Kidney (tissue), 22 donors: ENCODE measurements at places on chromosomes 5 and 9. TPM values are rescaled to one million over a fixed set of nuclear protein-coding genes. Genes with fewer than 3 reads are reported as not detected.
A peak's percentile ranks its signal among the peaks of the same experiment; 100 is the strongest.

DNA sequence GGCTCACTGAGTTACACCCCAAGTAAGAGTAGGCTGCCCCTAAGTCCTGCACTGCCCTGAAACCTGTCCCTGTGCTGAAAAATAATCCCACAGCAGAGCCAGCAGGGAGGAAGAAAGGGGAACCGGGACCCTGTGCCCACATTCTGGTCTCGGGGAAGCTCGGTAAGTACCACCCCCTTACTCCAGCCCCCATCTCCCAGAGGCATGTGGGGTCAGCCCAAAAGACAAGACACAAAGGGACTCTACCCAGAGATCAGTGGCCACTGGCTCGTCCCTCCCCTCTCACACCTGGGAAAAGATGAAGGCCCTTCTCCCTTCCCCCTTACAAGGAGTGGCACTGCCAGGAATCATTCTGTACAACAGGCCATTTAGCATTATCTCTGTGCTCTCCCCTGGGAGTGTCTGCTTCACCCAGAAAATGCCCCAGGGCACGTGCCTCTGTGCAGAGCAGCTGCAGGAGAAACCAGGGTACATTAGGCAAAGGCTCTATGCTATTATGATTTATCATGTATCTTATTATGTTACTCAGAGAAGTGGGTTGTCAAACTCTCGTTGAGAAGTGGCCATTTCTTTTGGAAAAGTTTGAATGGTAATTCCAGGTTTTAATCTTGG, 71.3 kb downstream of the NDFIP1 start:
- DNase-seq = no peak

CDC20B gene
- polyA plus RNA-seq = 0.88 TPM

ARID3C gene
- not detected for polyA plus RNA-seq

MCC gene
- polyA plus RNA-seq = 2.4 TPM

DNA sequence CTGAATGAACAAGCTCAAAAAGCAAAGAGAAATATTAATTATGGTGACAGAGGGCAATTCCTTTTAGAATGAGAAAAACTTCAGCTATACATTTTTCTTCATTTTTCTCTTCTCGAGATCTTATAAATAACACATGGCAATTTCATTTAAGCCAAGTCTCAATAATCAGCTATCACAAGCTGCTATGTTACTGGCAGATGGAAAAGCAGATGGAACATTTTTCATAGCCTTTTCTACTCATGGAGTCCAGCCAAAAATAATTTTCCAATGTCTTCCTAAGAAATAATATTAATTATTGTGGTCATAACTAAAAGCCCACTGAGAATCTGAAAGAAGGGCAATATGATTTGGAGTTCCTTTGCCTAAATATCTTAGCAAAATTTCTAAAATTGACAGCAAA, 35.6 kb downstream of the SKIC3 start:
- no peak for DNase-seq

DNA sequence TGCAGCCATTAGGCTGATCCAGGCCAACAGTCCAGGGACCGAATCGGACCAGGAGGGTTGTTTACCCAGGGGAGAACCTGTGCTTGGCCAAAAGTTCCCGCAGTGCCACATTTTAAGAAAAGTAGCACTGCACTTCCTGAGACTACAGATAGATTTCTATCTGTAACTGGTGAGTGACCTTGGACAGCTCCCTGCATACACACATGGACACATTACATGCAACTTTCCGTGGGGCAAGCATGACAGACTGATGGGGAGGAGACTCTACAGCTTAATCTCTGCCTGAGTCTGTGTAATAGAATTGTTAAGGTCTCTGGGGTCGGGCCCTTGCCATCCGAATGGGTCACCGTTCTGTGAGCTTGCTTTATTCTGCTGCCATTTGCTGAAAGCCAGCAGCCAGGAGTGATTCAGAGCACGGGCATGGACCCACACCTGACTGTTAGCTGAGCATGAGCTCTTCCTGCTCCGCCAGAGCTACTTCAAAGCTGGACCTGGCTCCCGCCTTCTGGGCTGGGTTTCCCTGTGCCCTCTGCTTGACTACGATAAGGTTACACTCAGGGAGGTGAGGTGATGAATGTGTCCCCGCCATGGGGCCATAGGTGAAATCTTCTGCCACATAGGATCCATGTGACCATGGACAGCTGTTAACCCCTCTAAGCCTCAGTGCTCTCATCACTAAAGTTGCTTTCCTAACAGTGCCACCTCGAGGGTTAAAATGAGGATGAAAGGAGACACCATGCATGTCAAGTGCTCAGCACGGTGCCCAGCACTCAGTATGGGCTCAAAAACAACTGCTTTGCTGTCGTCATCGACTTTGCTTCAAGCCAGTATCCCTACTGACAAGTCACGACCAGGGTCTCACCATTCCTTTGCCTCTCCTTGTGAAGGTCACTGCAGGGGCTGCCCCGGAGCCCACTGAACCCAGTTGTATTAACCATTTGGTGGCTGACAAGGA, 200.0 kb downstream of the MELK start:
- peak; percentile 79 for DNase-seq

- DNase-seq = no peak
Measured at GRCh38 chr5:171984748-171985419, 21.6 kb downstream of the FBXW11 start.

POU5F2 gene
- not detected for polyA plus RNA-seq

SHOC1 gene
- polyA plus RNA-seq = 2.5 TPM

NMUR2 gene
- 0.30 TPM for polyA plus RNA-seq

DNA sequence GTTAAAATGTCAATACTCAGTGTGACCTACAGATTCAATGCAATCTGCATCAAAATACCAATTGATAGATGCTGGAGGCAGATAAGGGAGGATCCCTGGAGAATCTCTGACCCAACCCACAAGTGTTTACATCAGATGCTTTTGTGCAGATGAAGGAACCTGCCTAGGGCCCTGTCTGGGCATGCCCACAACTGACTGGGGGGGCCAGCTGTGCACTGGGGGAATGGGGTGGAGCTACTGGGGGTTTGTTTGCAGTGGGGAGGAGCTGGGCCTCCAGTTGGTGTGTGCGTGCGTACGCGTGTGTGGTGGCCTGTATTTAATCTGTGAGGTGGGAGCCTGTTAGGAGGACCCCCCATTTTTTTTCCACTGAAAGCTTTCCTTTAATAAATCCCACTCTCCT, 244.9 kb downstream of the TRIM36 start:
- no peak for DNase-seq

- no peak for DNase-seq
Measured at GRCh38 chr5:75522025-75522424, 10.3 kb downstream of the POLK start.

DMRT3 gene
- polyA plus RNA-seq = not detected

PTPRD gene
- polyA plus RNA-seq = 6.4 TPM

- no peak for DNase-seq
Measured at GRCh38 chr5:112685931-112686330, 51.8 kb upstream of the APC start.
